ENCODE measurements at places on chromosomes 1 and 21.

DNA sequence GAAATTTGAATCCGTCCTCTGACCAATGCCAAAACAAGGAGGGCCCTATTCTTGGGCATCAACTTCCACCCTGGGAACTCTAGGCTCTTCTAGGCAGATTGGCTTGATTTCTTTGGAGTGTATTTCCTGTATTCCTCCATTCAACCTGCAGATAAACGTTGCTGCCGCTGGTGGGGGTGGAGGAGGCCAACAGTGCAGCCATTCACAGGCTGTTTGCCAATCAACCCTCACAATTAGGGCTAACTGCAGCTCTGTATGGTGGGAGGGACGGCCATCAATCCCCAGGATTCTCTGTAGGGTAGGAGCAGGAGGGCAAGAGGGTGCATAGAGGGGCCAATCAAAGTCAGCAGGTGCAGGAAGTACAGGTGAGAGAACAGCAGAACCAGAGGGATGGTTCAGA, 273.1 kb upstream of the PROX1 start:
- DNase-seq, result no peak

GRCh38 chr21:16070207-16070651, 340.4 kb downstream of the USP25 start:
- no peak for DNase-seq

GRCh38 chr1:21077085-21077484, 99.6 kb downstream of the EIF4G3 start:
- DNase-seq, result no peak

DNA sequence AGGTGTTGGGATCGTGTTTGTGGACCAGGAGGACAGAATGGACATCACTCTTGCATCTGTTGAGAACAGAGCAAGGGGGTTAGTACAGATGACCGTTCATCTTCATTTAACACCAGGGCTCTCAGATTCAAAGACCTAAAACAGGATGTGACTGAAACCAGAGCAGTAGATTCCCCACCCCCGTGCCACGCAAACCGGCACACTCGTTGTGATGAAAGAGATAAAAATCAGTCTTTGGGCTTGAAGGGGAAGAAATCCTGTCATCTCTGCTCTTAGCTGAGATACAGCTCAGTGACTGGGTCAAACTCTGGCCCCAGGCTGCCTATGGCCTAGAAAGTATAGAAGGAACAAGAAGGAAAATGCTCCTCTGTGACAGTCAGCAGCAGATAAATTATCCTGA, 146.2 kb upstream of the KRTAP19-8 start:
- no peak for DNase-seq

GRCh38 chr1:63790989-63791388, 17.2 kb downstream of the ROR1 start:
- no peak for DNase-seq

- no peak for DNase-seq
These were observed 96.4 kb downstream of the OBSCN start for GRCh38 chr1:228304225-228304624.

GRCh38 chr1:15923241-15923640, 52.7 kb downstream of the ZBTB17 start:
- DNase-seq, result no peak

DNA sequence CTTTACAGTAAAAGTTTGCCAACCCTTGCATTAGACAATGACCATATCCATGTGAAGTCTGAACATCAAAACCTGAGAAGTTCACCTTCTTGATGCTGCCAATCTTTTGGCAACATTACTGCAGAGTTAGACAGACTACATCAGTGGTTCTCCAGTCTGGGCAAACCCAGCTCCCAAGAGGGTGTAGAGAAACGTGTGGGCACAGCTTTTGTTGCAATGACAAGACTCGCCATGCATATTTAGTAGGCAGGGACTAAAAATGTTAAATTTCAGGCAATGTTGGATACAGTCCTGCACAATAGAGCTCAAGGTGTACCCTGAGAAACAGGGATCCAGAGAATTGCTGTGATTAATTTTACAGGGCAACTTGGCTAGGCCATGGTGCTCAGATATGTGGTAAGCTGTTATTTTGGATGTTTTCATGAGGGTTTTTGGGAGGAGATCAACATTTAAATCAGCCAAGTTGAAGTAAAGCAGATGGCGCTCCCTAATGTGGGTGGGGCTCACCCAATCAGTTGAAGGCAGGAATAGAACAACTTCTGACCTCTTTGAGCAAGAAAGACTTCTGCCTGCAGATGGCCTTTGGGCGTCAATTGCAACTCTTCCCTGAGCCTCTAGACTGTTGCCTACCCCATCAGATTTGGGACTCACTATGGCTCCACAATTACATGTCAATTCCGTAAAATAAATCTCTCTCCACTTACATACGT, 37.6 kb upstream of the CLDN14 start:
- DNase-seq, result no peak
